ENCODE measurements at places on chromosomes 1 and 21. TPM values are rescaled to one million over a fixed set of nuclear protein-coding genes. Genes with fewer than 3 reads are reported as not detected.

Gene EPHA8
- total RNA-seq: 0.15 TPM

Gene SDC3
- total RNA-seq: 1.1 TPM

Gene NPHS2
- total RNA-seq: not detected

Gene ZCCHC17
- 21.5 TPM for total RNA-seq

DNA sequence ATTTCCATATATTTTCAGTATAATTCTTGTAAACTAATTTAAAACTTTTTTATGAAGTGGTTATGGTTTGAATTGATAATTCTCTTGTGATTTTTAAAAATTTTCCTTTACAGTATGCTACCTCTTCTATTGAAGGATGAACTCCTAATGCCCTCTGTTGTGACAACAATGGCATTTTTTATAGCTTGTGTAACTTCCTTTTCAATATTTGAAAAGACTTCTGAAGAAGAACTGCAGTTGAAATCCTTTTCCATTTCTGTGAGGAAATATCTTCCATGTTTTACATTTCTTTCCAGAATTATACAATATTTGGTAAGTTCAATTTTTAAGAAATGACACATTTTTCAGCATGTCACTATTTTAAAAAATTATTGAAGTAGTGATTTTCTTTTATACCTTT is 61.4 kb downstream of the ALG6 start:
- H3K4me3 ChIP-seq: no peak overlapping the region
- DNase-seq: no peak
- H3K4me1 ChIP-seq: no peaks in the 10 kb centered on the region
- no peaks in the 10 kb centered on the region for H3K27me3 ChIP-seq

DNA sequence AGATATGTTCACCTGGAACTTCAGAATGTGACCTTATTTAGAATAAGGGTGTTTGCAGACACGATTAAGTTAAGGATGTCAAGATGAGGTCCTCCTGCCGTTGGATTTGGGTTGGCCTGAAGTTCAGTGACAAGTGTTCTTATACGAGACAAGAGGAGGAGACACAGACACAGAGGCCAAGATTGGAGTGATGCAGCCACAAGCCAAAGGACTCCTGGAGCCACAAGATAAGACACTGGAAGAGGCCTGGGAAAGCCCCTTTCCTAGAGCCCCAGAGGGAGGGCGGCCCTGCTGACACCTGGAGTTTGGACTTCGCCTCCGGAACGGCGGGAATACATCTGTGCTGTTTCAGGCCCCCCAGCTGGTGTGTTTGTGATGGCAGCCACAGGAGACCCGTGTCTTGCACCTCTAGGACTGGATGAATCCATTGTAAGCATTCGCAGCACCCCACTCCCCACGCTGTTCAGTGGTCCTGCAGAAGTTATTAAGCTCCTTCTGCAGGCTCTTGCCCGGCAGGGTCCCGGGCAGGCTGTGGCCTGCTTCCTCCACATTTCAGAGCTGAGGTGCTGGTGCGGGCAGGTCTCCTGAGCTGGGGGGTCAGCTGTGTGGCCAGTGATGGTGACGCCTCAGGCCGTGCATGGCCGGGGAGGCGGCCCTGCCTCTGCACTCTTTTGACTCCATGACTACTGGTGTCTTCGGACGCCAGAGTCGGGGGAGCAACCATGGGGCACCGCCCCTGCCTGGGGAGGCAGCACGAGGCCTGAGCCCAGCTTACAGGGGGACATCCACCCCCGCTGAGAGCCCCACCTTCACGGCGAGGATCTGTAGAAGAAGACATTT is 34.6 kb downstream of the UMODL1 start:
- peaks cover 40% of the 10 kb centered on the region for H3K27me3 ChIP-seq
- no peak for DNase-seq
- no peaks in the 10 kb centered on the region for H3K4me1 ChIP-seq
- H3K36me3 ChIP-seq: no peaks in the 10 kb centered on the region

DNA sequence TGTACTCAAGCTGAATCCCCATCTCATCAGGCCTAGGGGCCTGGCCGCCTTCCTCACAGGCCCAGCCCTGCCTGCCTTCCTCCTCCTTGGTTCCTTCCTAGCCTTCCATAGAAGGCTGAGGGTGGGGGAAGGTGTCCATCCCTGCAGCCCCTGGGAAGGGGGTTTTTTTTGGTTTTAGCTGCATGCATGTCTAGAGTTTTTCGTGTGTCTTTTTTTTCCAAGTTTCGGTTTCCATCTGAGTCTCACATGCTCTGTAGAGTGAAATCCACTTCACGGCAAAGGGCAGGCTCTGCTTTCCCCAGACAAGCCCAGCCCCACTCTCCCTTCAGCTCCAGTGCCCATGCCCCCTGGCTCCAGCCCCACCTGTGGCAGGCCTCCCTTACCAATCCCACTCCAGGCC is 32.1 kb downstream of the GRHL3 start:
- no peaks in the 10 kb centered on the region for H3K27me3 ChIP-seq
- H3K36me3 ChIP-seq: no peaks in the 10 kb centered on the region
- H3K27ac ChIP-seq: no peak overlapping the region
- H3K4me3 ChIP-seq: no peak overlapping the region
- H3K4me1 ChIP-seq: peaks cover 3% of the 10 kb centered on the region

DNA sequence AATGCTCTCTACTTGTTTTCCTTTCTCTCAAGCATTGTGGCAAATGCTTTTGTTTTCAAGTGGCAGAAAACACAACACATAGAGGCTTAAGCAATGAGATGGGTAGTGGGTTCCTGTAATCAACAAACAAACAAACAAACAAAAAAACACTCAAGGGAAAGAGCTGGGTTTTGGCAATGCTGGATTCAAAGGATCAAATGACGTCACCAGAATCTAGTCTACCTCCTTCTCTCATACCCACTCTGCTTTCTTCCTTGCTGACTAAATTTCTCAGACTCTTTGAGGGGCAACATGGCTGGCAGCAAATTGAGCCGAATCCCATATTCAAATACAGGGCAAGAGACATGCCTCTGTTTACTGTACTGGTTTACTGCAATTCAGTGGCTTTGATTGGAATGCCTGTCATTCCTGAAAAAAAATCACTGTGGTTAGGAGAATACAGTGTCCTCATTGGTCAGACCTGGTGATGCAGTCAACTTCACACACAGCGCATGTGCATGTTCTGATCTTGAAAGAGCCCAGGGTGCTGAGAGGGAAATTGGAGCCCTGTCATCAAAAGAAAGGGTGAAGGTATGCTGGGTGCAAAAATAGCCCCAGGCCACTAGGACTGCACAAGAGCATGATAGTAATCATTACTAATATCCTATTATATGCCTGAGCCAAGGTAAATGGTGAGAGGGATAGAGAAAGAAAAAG is 356.2 kb downstream of the KCTD3 start:
- no peak overlapping the region for H3K4me3 ChIP-seq
- no peak overlapping the region for H3K27ac ChIP-seq
- no peak for DNase-seq

- no peak within 1 kb of the TSS for H3K27ac ChIP-seq
- peak; percentile 41 for DNase-seq
- H3K4me1 ChIP-seq: peaks cover 30% of the 10 kb centered on the region
- H3K4me3 ChIP-seq: peak within 1 kb of the TSS; percentile 84
- peaks cover 13% of the 10 kb centered on the region for H3K27me3 ChIP-seq
Observed at GRCh38 chr1:202807926-202808757, at the start of gene KDM5B. Gene KDM5B (minus strand): TSS chr1:202808421. CDS start chr1:202808305, 116 bp downstream.

DNA sequence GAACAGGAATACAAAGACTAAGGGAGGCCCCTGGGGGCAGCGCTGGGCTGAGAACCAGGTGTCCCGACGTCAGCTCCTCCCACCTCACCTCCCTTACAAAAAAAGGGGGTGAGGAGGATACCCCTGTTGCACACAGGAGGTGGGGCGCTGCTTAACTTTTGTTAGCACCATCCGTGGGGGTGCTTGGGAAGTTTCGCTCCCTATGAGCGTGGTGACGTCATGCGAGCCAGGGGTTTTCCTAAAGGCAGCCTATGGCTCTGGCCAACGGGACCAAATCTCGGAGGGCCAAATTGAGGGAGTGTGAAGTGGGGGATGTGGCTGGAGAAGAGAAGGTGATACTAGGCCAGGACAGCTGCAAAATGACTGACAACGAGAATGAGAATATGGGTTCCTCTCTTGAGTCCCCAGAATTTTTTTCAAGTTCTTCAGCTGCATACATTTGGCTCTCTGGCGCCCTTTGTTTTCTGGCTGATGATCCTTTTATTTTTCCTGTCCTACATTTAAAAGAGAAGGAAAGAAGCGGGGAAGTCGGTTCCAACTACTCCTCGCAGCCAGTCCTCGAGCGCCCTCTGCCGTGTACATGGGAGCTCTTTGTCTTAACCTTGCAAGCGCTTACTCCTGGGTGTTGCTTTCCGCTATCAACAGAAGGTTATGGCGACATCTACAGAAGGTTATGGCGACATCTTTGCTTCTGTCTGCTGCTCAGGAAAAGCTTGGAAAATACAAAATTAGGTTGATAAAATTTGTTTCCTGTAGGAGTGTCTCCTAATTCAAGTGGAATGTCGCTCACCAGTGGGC is 48.0 kb upstream of the ZC3H11B start:
- no peaks in the 10 kb centered on the region for H3K4me1 ChIP-seq
- no peak overlapping the region for H3K27ac ChIP-seq
- no peak overlapping the region for H3K4me3 ChIP-seq
- H3K36me3 ChIP-seq: no peaks in the 10 kb centered on the region
- H3K27me3 ChIP-seq: peaks cover 4% of the 10 kb centered on the region

- peak overlapping the region; percentile 56 for H3K4me3 ChIP-seq
- peak; percentile 31 for DNase-seq
- peaks cover 32% of the 10 kb centered on the region for H3K4me1 ChIP-seq
- no peaks in the 10 kb centered on the region for H3K27me3 ChIP-seq
- no peaks in the 10 kb centered on the region for H3K36me3 ChIP-seq
- peak overlapping the region; percentile 70 for H3K27ac ChIP-seq
Observed at GRCh38 chr1:11730429-11730891, 5.5 kb upstream of the AGTRAP start.

- no peaks in the 10 kb centered on the region for H3K27me3 ChIP-seq
- H3K27ac ChIP-seq: no peak overlapping the region
- peaks cover under 1% of the 10 kb centered on the region for H3K4me1 ChIP-seq
- no peak overlapping the region for H3K4me3 ChIP-seq
Observed at GRCh38 chr21:42624936-42625335, 28.5 kb upstream of the PDE9A start.

DNA sequence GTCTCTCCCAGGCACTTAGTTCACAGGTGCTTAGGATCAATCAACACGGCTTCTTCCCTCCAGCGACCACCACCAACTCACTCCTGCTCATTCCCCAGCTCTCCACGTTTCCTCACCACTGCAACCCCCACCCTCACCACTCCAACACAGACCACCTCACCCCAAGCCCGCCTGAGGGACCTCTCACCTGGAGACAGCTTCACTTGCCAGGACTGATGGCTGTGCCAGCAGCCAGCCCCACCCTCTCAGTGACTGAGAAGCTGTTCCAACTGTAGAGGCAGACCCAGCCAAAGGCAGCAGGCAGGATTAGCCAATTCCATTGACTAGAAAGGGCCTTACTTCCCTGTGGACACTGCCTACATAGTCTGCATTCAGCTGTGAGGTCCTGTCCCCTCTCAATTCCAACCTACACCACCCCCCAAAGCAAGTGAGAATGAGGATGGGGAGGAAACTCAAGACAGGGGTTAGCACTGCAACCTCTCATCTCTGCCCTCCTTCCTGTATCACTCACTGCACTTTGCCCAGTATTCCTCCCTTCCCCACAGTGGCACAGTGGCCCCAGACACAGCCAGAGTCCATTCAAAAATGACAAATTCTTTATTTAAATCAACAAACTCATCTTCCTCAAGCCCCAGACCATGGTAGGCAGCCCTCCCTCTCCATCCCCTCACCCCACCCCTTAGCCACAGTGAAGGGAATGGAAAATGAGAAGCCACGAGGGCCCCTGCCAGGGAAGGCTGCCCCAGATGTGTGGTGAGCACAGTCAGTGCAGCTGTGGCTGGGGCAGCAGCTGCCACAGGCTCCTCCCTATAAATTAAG is 7.6 kb downstream of the TAGLN2 start:
- H3K36me3 ChIP-seq: peaks cover 18% of the 10 kb centered on the region
- peak overlapping the region; percentile 4 for H3K27ac ChIP-seq
- peaks cover 17% of the 10 kb centered on the region for H3K4me1 ChIP-seq
- no peaks in the 10 kb centered on the region for H3K27me3 ChIP-seq

GRCh38 chr1:60924964-60925798 is 157.2 kb upstream of the NFIA start:
- no peak overlapping the region for H3K27ac ChIP-seq
- no peak for DNase-seq
- no peaks in the 10 kb centered on the region for H3K36me3 ChIP-seq
- H3K4me3 ChIP-seq: no peak overlapping the region

DNA sequence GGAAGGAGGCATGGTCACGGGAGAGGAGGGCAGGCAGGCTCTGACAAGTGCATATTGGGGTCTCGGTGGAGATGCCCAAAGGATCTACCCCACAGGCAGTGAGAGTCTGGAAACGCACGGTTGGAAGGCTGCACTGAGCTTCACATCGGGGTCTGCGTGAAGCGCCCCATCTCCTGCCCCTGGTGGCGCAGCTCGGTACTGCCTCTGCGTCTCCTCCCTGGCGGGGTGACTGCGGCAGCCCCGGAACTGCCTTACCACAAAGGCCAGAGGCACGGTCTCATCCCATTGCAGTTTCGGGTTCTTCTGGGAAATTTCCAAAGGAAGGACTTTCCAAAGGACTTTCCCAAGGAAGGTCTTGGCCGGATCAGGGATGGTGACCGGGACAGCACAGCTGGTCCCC is 69.2 kb upstream of the AJAP1 start:
- H3K36me3 ChIP-seq: no peaks in the 10 kb centered on the region
- H3K4me3 ChIP-seq: no peak overlapping the region
- no peak overlapping the region for H3K27ac ChIP-seq
- DNase-seq: peak; percentile 10
- H3K27me3 ChIP-seq: peaks cover 28% of the 10 kb centered on the region

DNA sequence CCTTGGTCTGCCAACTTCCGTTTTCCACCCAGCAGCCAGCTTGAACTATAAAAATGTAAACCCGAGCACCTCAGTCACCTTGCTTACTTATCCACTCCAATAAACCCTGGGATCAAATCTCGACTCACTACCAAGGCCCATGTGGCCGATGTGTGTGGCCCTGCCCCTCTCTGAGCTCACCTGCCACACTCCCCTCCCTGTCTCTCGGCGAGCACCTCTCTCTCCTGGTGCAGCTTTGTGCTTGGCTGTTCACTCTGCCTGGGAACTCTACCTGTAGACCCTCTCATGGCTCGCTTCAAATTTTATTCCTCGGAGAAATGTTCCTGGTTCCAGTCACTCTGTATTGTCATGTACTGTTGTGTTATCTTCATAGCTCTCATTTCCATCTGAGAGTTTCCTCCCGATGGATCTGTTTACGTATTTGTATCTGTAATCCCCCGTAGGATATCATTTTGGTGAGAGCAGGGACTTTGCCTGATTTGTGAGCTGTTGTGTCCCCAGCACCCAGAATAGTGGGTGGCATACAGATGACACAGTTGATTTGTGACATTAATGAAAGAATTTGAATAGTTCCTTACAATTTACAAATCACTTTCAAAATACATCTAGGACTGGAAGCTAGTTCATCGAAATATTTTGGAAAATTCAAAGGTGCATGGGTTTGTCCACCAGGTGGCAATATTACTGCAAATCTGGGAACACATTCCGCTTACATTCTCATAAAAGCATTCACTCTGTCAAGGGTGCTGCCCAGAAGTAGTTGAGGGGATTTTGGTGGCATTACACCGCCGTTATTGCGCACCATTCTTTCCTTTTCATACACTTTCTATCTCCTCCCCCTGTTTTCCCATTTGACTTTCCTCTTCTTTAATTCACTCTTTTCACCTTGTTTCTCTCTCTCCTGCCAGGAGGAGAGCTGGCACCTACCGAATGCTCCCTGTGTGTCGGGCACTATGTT is 95.3 kb downstream of the ABCA4 start:
- no peaks in the 10 kb centered on the region for H3K36me3 ChIP-seq
- no peaks in the 10 kb centered on the region for H3K4me1 ChIP-seq
- no peaks in the 10 kb centered on the region for H3K27me3 ChIP-seq
- DNase-seq: no peak
- no peak overlapping the region for H3K4me3 ChIP-seq
